T-helper 1 cell treated with Interleukin-12 subunit alpha and Interleukin-12 subunit beta and Interleukin-4 antibody, amounts not matched to agents 30 ng/mL and 1 ng/mL, for 36 hours (primary cell): ENCODE measurements at places on chromosomes 13 and 19. TPM values are rescaled to one million over a fixed set of nuclear protein-coding genes. Genes with fewer than 3 reads are reported as not detected.

Gene SIGLEC5
- not detected in 2 replicates for total RNA-seq

Gene BBC3
- 20.2 and 22.0 TPM in 2 replicates for total RNA-seq

Gene FFAR3
- total RNA-seq = 0.17 and 0.25 TPM in 2 replicates

Gene TARM1
- not detected in 2 replicates for total RNA-seq

Gene CASP14
- total RNA-seq = not detected in 2 replicates

Gene SYNGR4
- total RNA-seq = not detected in 2 replicates

Gene EBI3
- total RNA-seq = 27.2 and 28.1 TPM in 2 replicates

Gene CD209
- not detected in 2 replicates for total RNA-seq

Gene CACNA1A
- total RNA-seq = 1.7 and 2.5 TPM in 2 replicates

Gene TMEM59L
- 0.15 TPM in 1 of 2 replicates, not detected in the other for total RNA-seq

Gene ETFB
- total RNA-seq = 69.6 and 72.2 TPM in 2 replicates

Gene HCST
- total RNA-seq = 101 and 108 TPM in 2 replicates

Gene SKA3
- total RNA-seq = 27.2 and 29.0 TPM in 2 replicates

Gene FBXO27
- not detected in 2 replicates for total RNA-seq

Gene CCDC70
- not detected in 2 replicates for total RNA-seq

Gene ZNF534
- not detected in 2 replicates for total RNA-seq

Gene THSD1
- 0.22 and 0.49 TPM in 2 replicates for total RNA-seq

Gene TINCR
- total RNA-seq = 0.76 and 0.83 TPM in 2 replicates

Gene APOE
- total RNA-seq = 0.37 and 0.39 TPM in 2 replicates

Gene KASH5
- not detected in 2 replicates for total RNA-seq

Gene GIPR
- 4.2 and 5.3 TPM in 2 replicates for total RNA-seq

Gene CILP2
- 0.17 and 0.20 TPM in 2 replicates for total RNA-seq

Gene VSTM1
- total RNA-seq = not detected in 2 replicates

Gene SLC39A3
- total RNA-seq = 30.9 and 36.0 TPM in 2 replicates

Gene CYP2S1
- 0.73 and 2.1 TPM in 2 replicates for total RNA-seq

Gene PDX1
- not detected in 2 replicates for total RNA-seq

Gene N4BP2L1
- total RNA-seq = 22.2 and 23.2 TPM in 2 replicates

Gene PSPN
- 1.8 and 1.9 TPM in 2 replicates for total RNA-seq

Gene MCEMP1
- total RNA-seq = not detected in 2 replicates

Gene SCAMP4
- 35.4 and 41.9 TPM in 2 replicates for total RNA-seq

Gene ZNF253
- total RNA-seq = 16.5 and 17.6 TPM in 2 replicates

Gene ALOX5AP
- 212 and 214 TPM in 2 replicates for total RNA-seq

Gene DPF1
- total RNA-seq = 0.41 and 1.3 TPM in 2 replicates

Gene AZU1
- total RNA-seq = not detected in 2 replicates

Gene TJP3
- total RNA-seq = 1.3 and 1.5 TPM in 2 replicates

Gene TMPRSS9
- not detected in 2 replicates for total RNA-seq

Gene SERPINE3
- not detected in 2 replicates for total RNA-seq

Gene GGACT
- total RNA-seq = 6.0 and 7.4 TPM in 2 replicates

Gene SIAH3
- total RNA-seq = 0.05 and 0.10 TPM in 2 replicates

Gene PNMA8A
- total RNA-seq = not detected in 2 replicates
